ENCODE measurements at places on chromosomes 5 and 9.
A peak's percentile ranks its signal among the peaks of the same experiment; 100 is the strongest.

DNA sequence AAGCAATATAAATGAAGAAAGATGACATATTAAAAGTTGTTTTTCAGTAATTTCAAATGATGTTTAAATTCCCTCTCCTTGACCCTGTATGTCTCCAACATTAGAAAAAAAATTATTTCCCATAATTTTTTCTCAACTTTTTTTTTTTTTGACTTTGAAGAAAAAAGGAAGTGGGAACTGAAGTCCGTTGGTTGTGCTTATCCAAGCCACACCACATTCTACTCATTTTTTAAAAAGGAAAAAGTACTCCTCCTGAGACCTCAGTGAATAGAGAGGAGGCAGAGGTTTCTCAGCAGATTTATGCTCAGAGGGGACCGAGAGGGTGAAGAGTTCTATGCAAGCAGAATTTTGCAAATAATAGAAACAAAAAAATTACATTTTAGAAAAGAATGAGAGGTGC, 123.3 kb downstream of the PCSK5 start:
- no peak for DNase-seq

- DNase-seq = no peak
These were observed 81.5 kb downstream of the LMNB1 start for GRCh38 chr5:126858441-126858840.

GRCh38 chr5:3607541-3608181, 12.0 kb downstream of the IRX1 start:
- no peak for DNase-seq

DNA sequence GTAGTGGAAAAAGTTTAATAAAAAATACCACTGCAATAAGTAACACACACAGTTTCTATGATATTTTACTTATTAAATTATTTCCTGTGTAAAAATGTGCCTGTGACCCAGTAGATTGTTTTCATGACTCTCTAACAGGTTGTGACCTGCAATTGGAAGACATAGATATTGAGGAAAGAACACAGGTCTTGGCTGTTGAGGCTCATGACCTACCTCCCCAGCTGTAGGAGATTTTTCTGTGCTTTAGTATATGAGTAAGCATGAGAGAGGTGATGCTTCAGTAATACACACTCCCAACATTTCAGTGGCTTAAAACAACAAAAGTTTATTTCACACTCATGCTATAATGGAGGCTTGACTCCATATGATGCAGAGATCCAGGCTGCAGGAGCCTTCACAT, 47.3 kb upstream of the TNC start:
- DNase-seq = no peak

GRCh38 chr5:135150767-135151166, 116.7 kb upstream of the PITX1 start:
- DNase-seq = no peak

- DNase-seq = no peak
These were observed 719 bp downstream of the NOL8 start for GRCh38 chr9:92324431-92324830.

- no peak for DNase-seq
These were observed 129.3 kb downstream of the ENTREP1 start for GRCh38 chr9:69454321-69454720.

GRCh38 chr5:16768184-16768583, 151.4 kb upstream of the RETREG1 start:
- no peak for DNase-seq

DNA sequence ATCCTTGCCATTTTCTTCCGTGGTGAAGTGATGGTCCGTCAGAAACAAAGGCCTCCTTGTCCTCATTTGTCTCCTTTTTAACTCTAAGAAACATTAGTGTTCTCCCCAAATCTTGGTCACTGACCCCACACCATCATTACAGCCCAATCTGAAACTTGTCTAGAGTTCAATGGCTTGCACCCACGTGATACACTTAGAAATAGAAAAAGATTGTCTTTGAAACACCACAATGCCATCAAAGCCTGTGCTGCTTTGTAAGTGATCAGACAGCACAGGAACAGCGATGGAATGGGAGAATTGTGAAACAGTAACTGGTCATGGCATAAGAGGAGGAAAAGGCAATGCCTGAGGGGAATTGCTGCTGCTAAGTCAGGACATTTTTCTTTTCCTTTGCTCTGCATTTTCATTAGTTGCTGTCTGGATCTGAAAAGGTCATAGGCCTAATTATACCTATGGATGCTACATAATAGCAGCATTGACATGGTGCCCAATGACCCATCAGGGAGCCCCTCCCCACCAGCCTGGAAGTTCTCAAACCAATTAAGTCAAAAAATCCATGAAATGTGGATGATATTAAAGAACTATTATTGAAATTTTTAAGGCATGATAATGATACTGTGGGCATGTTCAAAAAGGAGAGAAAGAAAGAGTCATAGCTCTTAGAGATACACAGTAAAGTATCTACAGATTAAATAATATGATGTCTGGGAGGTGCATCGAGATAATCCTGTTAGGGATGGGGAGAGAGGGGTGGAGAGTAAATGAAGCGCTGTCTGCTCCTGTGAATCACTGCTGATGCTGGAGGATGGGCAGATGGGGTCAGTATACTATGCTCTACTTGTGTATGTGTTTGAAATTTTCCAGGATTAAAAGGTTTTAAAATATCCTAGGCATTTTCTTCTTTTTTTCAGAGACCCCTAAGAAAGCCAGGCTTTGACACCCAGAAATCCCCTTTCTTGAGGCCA, 83.6 kb downstream of the ENC1 start:
- no peak for DNase-seq

DNA sequence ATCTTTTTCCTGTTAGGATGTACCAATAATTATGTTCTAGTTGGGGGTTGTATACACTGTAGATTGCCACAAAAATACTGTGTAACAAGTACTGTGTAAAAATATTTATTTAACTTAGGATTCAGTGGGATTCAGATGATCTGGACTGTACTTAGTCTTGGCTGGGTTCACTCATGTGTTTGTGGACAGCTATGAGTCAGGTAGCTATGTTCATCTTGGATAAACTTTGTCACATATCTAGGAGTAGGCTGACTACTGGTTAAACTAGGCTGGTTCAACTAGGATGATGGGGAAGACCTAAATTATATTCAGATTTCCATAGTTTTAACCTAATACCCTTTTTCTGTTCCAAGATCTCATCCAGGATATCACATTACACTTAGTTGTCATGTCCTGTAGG, 32.1 kb upstream of the TNFSF15 start:
- no peak for DNase-seq

GRCh38 chr9:93132946-93133680, 938 bp downstream of the NINJ1 start:
- peak; percentile 89 for DNase-seq

DNA sequence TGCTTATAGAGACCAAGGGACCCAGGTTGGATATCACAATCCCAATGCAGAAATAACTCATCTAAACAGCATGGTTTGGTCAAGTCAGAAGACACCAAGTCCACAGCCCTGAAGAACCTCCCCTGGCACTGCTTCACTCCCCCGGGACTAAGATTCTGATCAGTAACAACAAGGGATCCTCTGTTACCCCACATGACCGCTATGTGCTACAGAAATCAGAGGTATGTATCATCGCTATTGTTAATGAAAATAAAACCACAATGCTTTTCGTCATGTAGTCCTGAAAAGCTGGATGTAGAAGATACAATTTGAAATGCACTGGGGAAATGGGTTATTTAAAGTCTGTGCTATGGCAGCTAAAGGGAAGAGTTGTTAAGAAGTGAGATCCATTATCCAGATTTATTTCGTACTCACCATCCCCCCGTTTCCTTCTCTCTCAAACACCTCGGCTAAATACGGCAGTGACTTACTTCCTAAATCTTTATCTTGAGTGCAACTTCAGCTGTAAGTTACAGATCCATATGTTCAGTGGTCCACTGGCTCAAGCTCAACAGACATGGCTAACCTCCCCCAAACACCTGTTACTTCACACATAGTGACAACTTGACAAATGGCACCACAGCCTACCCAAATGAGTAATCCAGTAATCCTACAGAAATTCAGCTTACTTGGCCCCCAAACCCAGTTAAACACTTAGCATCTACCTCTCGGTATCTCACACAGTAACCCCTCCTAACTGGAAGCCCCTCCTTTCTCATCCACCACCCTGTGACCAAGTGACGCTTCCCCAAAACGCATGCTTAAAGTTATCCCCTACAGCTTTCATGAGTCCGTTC, 129.2 kb downstream of the MYO10 start:
- no peak for DNase-seq

GRCh38 chr5:56126487-56127179, 106.5 kb downstream of the ANKRD55 start:
- no peak for DNase-seq
